ENCODE measurements at places on chromosomes 11 and 22. TPM values are rescaled to one million over a fixed set of nuclear protein-coding genes. Genes with fewer than 3 reads are reported as not detected.

Gene KCTD14
- 3.1 TPM for polyA plus RNA-seq

Gene LSP1
- polyA plus RNA-seq, result 20.5 TPM

Gene KCNJ11
- polyA plus RNA-seq, result 5.4 TPM

Gene BATF2
- polyA plus RNA-seq, result 15.7 TPM

Gene PIH1D2
- polyA plus RNA-seq, result 1.6 TPM

Gene RFPL3
- polyA plus RNA-seq, result 0.04 TPM

Gene MUC2
- 94.8 TPM for polyA plus RNA-seq

Gene PIK3IP1
- polyA plus RNA-seq, result 13.9 TPM

Gene CASP5
- 15.2 TPM for polyA plus RNA-seq

Gene CRYBA4
- 0.06 TPM for polyA plus RNA-seq

Gene CD6
- polyA plus RNA-seq, result 1.3 TPM

Gene CHRNA10
- 2.4 TPM for polyA plus RNA-seq

Gene HBE1
- polyA plus RNA-seq, result 5.6 TPM

Gene ARSA
- 45.7 TPM for polyA plus RNA-seq

Gene FZD4
- 7.2 TPM for polyA plus RNA-seq

DNA sequence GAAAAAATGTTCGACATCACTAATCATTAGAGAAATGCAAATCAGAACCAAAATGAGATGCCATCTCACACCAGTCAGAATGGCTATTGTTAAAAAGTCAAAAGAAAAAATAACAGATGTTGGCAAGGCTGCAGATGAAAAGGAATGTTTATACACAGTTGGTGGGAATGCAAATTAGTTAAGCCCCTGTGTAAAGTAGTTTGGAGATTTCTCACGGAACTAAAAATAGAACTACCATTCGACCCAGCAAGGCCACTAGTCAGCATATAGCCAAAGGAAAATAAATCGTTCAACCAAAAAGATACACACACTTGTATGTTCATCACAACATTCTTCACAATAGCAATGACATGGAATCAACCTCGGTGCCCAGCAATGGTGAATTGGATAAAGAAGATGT, 503.2 kb downstream of the OPCML start:
- peaks cover 3% of the 10 kb centered on the region for H3K27me3 ChIP-seq
- H3K36me3 ChIP-seq, result no peaks in the 10 kb centered on the region
- no peak for DNase-seq
- H3K4me1 ChIP-seq, result no peaks in the 10 kb centered on the region
- H3K27ac ChIP-seq, result no peak overlapping the region

GRCh38 chr11:733072-733471, 14.2 kb upstream of the TALDO1 start:
- no peak overlapping the region for H3K27ac ChIP-seq
- no peak for DNase-seq
- peaks cover 12% of the 10 kb centered on the region for H3K4me1 ChIP-seq
- H3K4me3 ChIP-seq, result no peak overlapping the region
- no peaks in the 10 kb centered on the region for H3K36me3 ChIP-seq
- H3K27me3 ChIP-seq, result peaks cover 4% of the 10 kb centered on the region

GRCh38 chr11:57230791-57231538, 6.1 kb downstream of the APLNR start:
- no peaks in the 10 kb centered on the region for H3K36me3 ChIP-seq
- DNase-seq, result no peak
- no peak overlapping the region for H3K4me3 ChIP-seq

GRCh38 chr11:19551457-19551856, 161.2 kb upstream of the NAV2 start:
- no peak overlapping the region for H3K27ac ChIP-seq
- DNase-seq, result no peak
- H3K27me3 ChIP-seq, result peaks cover 4% of the 10 kb centered on the region
- no peaks in the 10 kb centered on the region for H3K36me3 ChIP-seq
- peaks cover 6% of the 10 kb centered on the region for H3K4me1 ChIP-seq

- H3K27ac ChIP-seq, result no peak overlapping the region
- no peak for DNase-seq
- no peaks in the 10 kb centered on the region for H3K36me3 ChIP-seq
- no peaks in the 10 kb centered on the region for H3K27me3 ChIP-seq
- H3K4me1 ChIP-seq, result no peaks in the 10 kb centered on the region
Observed at GRCh38 chr11:82858133-82858532, 42.1 kb downstream of the PRCP start.

- no peak overlapping the region for H3K4me3 ChIP-seq
- no peaks in the 10 kb centered on the region for H3K36me3 ChIP-seq
- H3K4me1 ChIP-seq, result no peaks in the 10 kb centered on the region
- H3K27me3 ChIP-seq, result no peaks in the 10 kb centered on the region
- no peak overlapping the region for H3K27ac ChIP-seq
Observed at GRCh38 chr11:106381895-106382294, 304.4 kb downstream of the AASDHPPT start.

- H3K4me3 ChIP-seq, result no peak overlapping the region
- H3K4me1 ChIP-seq, result peaks cover 4% of the 10 kb centered on the region
- H3K27ac ChIP-seq, result no peak overlapping the region
- H3K36me3 ChIP-seq, result no peaks in the 10 kb centered on the region
Observed at GRCh38 chr11:85930879-85931366, 75.7 kb downstream of the CCDC83 start.

GRCh38 chr22:30614879-30615278, 7.9 kb downstream of the TCN2 start:
- no peak overlapping the region for H3K27ac ChIP-seq
- no peaks in the 10 kb centered on the region for H3K27me3 ChIP-seq
- H3K4me3 ChIP-seq, result no peak overlapping the region
- H3K4me1 ChIP-seq, result peaks cover under 1% of the 10 kb centered on the region
- no peak for DNase-seq
- peaks cover 29% of the 10 kb centered on the region for H3K36me3 ChIP-seq

DNA sequence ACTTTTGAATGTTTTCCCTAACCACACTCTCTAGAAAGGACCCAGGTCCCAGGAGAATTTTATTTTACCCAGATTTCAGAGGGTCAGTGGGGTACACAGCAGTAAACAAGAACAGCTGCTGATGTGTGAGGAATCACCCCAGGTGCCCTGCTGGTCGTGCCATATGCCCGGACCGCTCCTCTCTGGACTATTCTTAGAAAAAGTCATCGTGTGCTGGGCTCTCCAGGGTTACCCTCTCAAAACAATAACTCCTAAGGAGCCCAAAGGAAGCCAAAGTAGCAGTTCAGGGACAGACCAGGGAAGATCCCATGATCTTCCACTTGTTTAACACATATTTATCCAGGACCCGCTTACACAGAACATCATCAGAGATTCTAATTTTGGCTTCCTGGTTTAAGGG, 29.7 kb downstream of the LRP4 start:
- no peak for DNase-seq
- peaks cover 40% of the 10 kb centered on the region for H3K36me3 ChIP-seq
- no peaks in the 10 kb centered on the region for H3K4me1 ChIP-seq

DNA sequence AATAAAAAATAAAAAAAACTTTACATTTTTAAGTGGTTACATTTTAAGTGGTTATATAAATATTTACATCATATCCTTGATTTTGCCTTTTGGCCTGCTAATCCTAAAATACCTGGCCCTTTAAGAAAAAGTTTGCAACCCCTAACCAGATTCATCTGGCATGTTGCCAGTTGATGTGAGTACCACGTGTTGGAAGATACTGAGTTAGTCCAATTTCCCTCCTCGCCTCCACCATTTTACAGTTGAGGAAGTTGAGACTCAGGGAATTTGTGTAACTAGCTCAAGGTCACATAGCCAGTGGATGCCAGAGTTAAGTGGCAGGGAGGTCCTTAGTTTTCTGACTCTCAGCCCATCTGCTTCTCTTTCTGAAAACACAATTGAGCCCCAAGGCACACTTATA, 5.1 kb downstream of the ELF5 start:
- no peak overlapping the region for H3K27ac ChIP-seq
- no peaks in the 10 kb centered on the region for H3K36me3 ChIP-seq
- no peaks in the 10 kb centered on the region for H3K27me3 ChIP-seq
- DNase-seq, result no peak
- peaks cover 5% of the 10 kb centered on the region for H3K4me1 ChIP-seq

GRCh38 chr11:44329472-44330230, 19.7 kb upstream of the ALX4 start:
- H3K4me1 ChIP-seq, result peaks cover 6% of the 10 kb centered on the region
- H3K27ac ChIP-seq, result no peak overlapping the region
- peaks cover 89% of the 10 kb centered on the region for H3K27me3 ChIP-seq
- no peak overlapping the region for H3K4me3 ChIP-seq
- DNase-seq, result no peak
- no peaks in the 10 kb centered on the region for H3K36me3 ChIP-seq

DNA sequence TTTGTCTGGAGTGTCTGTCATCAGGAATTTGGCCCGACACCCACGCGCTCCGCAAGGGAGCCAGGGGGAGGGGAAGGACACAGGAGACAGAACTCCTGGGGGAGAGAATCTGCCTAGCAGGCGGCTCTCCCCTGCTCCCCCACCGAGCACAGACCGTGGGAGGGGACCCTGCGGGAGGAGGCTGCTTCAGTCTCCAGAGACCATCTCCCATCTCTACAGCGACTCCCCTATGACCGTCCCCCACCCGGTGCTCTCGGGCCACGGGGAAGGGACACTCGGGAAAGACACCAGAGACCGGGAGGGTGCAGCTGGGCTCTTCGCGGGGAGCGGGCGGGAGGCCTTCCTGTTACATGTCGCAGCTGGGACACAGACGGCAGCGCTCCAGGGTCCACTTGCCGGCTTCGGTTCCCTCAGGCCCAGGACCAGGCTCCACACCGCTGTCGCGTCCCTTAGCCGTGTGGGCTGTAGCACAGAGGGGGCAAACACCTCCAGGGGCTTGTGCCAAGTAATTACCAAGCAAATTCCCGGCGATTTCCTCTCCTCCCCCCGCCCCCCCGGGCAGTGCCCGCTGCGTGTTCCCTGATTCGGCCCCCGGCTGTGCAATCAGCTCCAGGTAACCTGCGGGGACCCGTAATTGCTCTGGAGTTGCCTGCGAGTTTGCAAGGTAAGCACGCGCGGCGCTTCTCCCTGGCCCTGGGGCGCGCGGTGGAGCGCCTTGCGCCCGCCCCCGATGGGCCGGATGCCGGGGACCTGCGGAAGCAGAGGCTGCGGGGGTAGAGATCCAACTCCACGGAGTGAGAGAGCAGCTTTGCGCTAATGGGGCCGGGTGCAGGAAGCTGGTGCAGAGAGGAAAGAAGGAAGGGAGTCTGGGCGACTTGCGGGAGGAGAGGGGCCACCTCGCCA, 155.1 kb upstream of the CADM1 start:
- H3K27ac ChIP-seq, result no peak overlapping the region
- DNase-seq, result peak; percentile 38
- H3K27me3 ChIP-seq, result peaks cover 56% of the 10 kb centered on the region
- H3K4me1 ChIP-seq, result no peaks in the 10 kb centered on the region

GRCh38 chr22:22820626-22821025, 67.0 kb upstream of the IGLL5 start:
- DNase-seq, result no peak
- no peaks in the 10 kb centered on the region for H3K27me3 ChIP-seq
- no peak overlapping the region for H3K27ac ChIP-seq
- H3K4me1 ChIP-seq, result no peaks in the 10 kb centered on the region

DNA sequence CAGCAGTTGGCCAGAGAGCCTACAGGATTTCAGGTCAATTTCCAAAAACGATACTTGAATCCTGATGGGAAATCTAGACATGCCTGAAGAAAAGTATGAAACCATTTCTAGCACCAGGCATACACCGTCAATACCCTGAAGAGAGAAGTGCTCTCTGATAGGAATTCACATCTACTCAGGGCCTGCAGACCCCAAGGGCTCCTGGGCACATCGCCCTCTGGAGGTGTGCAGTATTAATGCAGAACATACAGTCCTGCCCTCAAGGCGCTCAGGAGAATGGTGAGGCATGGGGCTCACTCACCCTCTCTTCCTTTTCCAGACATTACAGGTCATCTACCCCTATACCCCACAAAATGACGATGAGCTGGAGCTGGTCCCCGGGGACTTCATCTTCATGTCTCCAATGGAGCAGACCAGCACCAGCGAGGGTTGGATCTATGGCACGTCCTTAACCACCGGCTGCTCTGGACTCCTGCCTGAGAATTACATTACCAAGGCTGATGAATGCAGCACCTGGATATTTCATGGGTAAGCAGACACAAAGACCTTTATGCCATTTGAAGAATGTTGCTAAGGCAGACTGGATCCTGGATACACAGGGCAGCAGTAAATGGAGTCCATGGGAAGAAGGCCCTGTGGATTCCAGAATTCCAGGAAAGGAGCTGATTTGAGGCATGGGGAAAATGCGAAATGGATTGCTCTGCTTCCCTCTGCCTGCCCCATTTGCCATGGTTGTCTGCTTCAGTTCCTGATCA, 49.3 kb upstream of the CRTAM start:
- H3K36me3 ChIP-seq, result no peaks in the 10 kb centered on the region
- no peak overlapping the region for H3K27ac ChIP-seq
- no peak for DNase-seq
- H3K4me3 ChIP-seq, result no peak overlapping the region
- peaks cover 5% of the 10 kb centered on the region for H3K4me1 ChIP-seq

DNA sequence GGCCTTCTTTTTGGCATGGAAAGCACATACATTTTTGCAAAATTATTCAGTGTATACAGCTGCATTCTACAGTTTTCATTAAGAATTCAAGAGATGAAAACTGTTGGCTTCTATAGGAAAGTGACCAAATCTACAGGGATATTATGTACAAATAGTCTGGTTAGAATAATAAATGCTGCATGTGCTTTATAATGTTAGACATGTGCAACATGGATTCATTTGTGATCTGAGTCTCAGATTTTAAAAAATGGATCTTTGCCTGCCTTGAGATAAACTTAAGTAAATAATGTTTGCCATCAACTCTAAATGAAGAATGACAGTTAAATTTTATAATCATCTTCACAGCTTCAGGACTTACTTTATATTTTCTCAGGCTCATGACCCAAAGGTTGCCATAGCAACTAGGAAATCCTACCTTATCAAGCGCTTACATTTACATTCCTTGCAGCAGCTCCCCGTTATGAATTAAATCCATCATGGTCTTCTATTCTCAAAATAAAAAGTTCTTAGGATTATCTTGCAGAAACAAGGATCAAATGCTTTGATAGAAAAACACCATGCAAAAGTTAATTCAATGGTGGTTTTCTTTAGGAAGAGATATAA, 200.2 kb downstream of the CADM1 start:
- H3K4me3 ChIP-seq, result no peak overlapping the region
- no peaks in the 10 kb centered on the region for H3K4me1 ChIP-seq
- DNase-seq, result no peak
- H3K27ac ChIP-seq, result no peak overlapping the region

DNA sequence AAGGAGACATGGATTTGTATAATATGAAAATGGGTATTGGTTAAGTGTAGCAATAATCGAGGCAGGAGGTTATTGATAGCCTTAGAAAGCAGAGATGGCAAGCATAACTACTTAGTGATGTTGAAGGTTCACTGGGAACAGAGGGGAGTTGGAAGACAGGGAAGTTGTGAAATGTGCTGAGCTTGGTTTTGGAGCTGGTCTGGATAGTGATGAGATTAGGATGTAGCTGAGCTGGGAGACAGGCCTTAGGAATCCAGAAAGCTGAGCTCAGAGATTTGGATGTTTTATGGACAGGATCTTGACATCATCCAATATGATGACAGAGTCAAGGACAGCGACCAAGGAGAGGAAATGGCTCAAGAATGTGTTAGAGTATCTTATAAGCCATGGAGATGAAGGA, 113.1 kb downstream of the ARHGAP42 start:
- no peaks in the 10 kb centered on the region for H3K27me3 ChIP-seq
- DNase-seq, result no peak
- H3K27ac ChIP-seq, result no peak overlapping the region
- peaks cover 2% of the 10 kb centered on the region for H3K36me3 ChIP-seq
- no peak overlapping the region for H3K4me3 ChIP-seq
- no peaks in the 10 kb centered on the region for H3K4me1 ChIP-seq

- H3K27me3 ChIP-seq, result no peaks in the 10 kb centered on the region
- no peak overlapping the region for H3K4me3 ChIP-seq
- H3K36me3 ChIP-seq, result no peaks in the 10 kb centered on the region
- H3K4me1 ChIP-seq, result peaks cover 7% of the 10 kb centered on the region
- H3K27ac ChIP-seq, result no peak overlapping the region
Observed at GRCh38 chr11:63558459-63559157, 4.6 kb downstream of the PLAAT2 start.
